ENCODE measurements at places on chromosomes 11 and 22. TPM values are rescaled to one million over a fixed set of nuclear protein-coding genes. Genes with fewer than 3 reads are reported as not detected.

SCGB1C1 gene
- total RNA-seq, result not detected

IL17REL gene
- total RNA-seq, result not detected

SCARF2 gene
- 1.7 TPM for total RNA-seq

SCO2 gene
- total RNA-seq, result 3.8 TPM

ASRGL1 gene
- 9.2 TPM for total RNA-seq

RHOD gene
- total RNA-seq, result not detected

KCNK7 gene
- 1.0 TPM for total RNA-seq

OVCH2 gene
- total RNA-seq, result not detected

OR2D2 gene
- not detected for total RNA-seq

YAP1 gene
- total RNA-seq, result 0.05 TPM

SLC25A45 gene
- 35.5 TPM for total RNA-seq

CCDC89 gene
- total RNA-seq, result 0.79 TPM

HBB gene
- total RNA-seq, result not detected

OR4A16 gene
- total RNA-seq, result not detected

KCNQ1OT1 gene
- 0.20 TPM for total RNA-seq

CARD18 gene
- not detected for total RNA-seq

NAALAD2 gene
- total RNA-seq, result not detected

POLR2L gene
- 79.5 TPM for total RNA-seq

INPP5J gene
- total RNA-seq, result not detected

OR9I1 gene
- total RNA-seq, result not detected

DERL3 gene
- total RNA-seq, result 12.0 TPM

ADORA2A gene
- total RNA-seq, result 31.8 TPM

TEX54 gene
- total RNA-seq, result not detected

C11orf87 gene
- not detected for total RNA-seq

POU2AF2 gene
- not detected for total RNA-seq

CFAP300 gene
- total RNA-seq, result not detected

DDTL gene
- total RNA-seq, result 2.9 TPM

OR51E2 gene
- not detected for total RNA-seq

ALKBH3 gene
- 33.3 TPM for total RNA-seq

RASL10A gene
- total RNA-seq, result 1.5 TPM

TUBA8 gene
- 1.1 TPM for total RNA-seq

IGSF9B gene
- 173 TPM for total RNA-seq

KRTAP5-11 gene
- total RNA-seq, result not detected

MRGPRF gene
- not detected for total RNA-seq

OR51E1 gene
- total RNA-seq, result not detected

GLYAT gene
- not detected for total RNA-seq

APOA5 gene
- total RNA-seq, result not detected

ASCL2 gene
- 0.48 TPM for total RNA-seq

OR52E1 gene
- total RNA-seq, result not detected

PKP3 gene
- total RNA-seq, result not detected

APOA1 gene
- total RNA-seq, result 0.26 TPM

TRIM34 gene
- 12.9 TPM for total RNA-seq

NLRP6 gene
- 21.4 TPM for total RNA-seq

ZFTA gene
- 1.7 TPM for total RNA-seq

TMPRSS4 gene
- not detected for total RNA-seq

PAAF1 gene
- 18.6 TPM for total RNA-seq

KDM4E gene
- not detected for total RNA-seq

LRRN4CL gene
- 0.35 TPM for total RNA-seq

MYBPC3 gene
- total RNA-seq, result not detected

KIAA1671 gene
- 13.6 TPM for total RNA-seq

GSTT2B gene
- not detected for total RNA-seq

MS4A6E gene
- total RNA-seq, result not detected

OR5P2 gene
- not detected for total RNA-seq

SCGB1A1 gene
- total RNA-seq, result not detected

CEND1 gene
- total RNA-seq, result 0.39 TPM

MPZL2 gene
- 5.2 TPM for total RNA-seq

ZFP91 gene
- 44.8 TPM for total RNA-seq

TRIM44 gene
- 41.6 TPM for total RNA-seq

Data from activated naive CD4-positive, alpha-beta T cell treated with anti-CD3 and anti-CD28 coated beads, Interleukin-2, amount 10 ng/mL, durations not matched to agents 5 hours and 36 hours (primary cell).